ENCODE measurements at places on chromosomes 12 and 14. TPM values are rescaled to one million over a fixed set of nuclear protein-coding genes. Genes with fewer than 3 reads are reported as not detected.

DNA sequence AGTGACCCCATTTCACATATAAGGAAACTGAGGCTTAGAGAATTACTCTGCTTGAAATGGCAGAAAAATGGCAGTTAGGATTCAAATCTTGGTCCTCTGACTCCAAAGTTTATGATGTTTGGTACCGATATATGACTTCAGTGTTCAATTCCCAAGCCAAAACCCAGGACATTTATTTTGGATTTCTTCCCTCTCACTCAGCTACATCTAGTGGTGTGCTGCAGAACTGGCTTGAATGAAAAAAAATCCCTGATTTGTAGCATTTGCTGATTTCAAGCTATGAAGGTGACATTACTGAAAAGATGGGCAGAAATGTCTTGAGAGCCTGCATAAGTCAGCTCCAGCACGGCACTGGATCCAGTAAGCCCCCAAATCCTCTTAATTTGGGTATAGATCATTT, 106.4 kb downstream of the EFCAB11 start:
- DNase-seq: no peak

- DNase-seq: no peak
Observed at GRCh38 chr12:109760930-109761921, 47.6 kb downstream of the FAM222A start.

- DNase-seq: no peak
Observed at GRCh38 chr12:238736-239398, 23.8 kb downstream of the SLC6A13 start.

DNA sequence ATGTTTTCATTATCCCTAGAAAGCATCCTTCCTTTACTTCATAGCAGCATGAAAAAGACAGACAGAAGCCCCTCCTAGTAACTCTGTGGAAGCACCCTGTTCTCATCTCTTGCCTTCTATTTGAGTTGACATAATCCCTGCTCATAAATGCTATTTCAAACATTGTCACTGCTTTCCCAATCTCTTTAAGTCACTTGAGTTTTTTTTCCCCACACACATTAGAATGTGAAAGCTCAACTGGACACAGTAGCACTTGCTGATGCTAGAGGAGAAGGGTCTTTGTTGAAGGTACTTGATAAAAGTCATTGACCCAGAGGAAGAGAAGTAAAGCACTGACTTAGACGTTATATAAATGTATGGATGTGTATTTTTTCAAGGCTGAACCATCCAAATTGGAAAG, 3.0 kb downstream of the E2F7 start:
- no peak for DNase-seq

GRCh38 chr12:104570174-104570907, 113.6 kb downstream of the CHST11 start:
- no peak for DNase-seq

GRCh38 chr12:47545938-47546609, 159.8 kb downstream of the RPAP3 start:
- DNase-seq: no peak

GRCh38 chr14:22803687-22803974, 11.6 kb downstream of the SLC7A7 start:
- DNase-seq: no peak

DNA sequence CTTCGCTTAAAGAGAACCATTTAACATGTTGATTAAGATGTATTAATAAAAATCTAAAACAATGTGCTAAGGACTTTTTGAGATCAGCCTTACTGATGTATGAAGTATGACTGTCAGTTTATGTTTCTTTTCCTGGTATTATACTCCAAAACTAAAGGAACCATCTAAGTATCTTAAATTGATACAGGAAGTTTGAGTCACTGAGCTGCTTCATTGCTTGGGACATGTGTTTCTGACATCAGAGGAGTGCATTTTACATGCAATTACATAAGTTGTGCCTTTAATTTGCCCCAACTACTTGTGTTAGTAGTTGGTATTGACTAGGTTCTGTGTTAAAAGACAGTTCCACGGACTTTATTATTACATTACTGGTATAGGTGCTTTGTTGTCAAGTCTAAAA, 50.9 kb downstream of the PROX2 start:
- DNase-seq: no peak

DNA sequence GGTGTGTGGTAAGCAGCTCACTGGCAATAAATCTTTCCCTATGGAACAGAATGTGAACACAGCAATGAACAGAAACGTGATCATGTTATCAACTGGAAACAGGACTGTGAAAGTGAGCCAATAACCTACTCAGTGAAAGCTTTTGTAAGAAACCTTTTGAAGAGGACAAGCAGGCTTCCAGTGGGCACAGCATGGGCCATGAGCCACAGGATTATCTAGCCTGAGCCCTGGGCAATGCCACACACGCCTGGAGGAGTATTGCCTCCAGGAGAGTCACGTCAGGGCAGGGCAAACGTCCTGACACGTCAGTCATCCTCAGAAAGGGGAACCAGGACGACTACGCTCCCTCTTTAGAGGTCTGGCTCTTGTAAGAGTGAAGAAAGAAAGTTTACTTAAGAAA, 32.3 kb downstream of the NRDE2 start:
- DNase-seq: no peak

DNA sequence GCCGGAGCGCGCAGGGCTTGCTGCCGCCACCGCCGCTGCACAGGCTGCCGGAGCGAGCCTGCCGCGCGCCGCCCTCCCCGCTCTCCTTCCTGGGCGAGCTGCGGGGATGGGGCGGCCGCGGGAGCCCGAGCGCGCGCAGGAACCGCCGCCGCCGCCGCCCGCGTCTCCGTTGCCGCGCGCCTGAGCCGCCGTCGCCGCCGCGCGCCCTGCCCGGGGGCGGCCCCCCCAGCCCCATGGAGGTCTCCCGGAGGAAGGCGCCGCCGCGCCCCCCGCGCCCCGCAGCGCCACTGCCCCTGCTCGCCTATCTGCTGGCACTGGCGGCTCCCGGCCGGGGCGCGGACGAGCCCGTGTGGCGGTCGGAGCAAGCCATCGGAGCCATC, 352 bp downstream of the PLXNC1 start:
- DNase-seq: no peak

GRCh38 chr12:129885287-129885686, 18.5 kb downstream of the TMEM132D start:
- DNase-seq: no peak

DNA sequence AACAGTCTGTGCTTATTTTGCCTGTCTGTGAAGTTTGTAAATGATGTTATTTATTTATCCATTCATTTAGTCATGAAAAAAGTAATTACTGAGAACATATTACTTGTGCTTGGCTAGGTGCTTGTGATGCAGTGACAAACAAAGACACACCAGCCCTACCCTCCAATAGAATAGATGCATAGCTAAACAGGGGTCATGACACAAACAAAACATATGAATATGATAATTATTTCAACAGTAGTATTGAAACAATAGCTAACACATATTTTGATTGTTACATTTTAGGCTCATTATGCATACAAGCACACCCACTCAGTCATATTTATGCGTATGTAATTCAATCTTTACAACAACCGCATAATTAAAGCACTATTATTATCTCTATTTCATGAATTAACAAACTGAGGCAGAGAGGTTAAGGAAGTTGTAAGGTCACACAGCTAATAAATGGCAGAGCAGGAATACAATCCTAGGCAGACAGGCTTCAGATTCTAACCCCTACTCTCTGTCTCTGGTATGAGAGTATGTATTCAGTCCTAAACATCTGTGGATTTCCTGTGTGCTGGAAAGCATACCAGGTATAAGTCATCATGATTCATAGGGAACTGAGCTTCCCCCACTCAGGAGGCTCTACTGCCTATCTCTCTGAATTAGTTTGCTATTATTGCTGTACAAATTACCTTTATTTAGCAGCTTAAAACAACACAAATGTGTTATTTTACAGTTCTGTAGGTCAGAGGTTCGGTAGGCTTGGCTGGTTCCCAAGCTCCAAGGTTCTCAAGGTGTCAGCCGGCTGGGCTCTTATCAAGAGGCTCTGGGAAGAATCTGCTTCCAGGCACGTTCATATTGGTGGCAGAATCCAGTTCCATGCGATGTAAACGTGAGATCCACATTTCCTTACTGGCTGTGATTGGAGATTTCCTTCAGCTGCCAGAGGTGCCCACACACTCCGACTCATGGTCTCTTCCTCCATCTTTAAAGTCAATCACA, 509.4 kb downstream of the GALC start:
- DNase-seq: no peak

GRCh38 chr14:103072595-103073366, 11.2 kb upstream of the LBHD2 start:
- no peak for DNase-seq

DNA sequence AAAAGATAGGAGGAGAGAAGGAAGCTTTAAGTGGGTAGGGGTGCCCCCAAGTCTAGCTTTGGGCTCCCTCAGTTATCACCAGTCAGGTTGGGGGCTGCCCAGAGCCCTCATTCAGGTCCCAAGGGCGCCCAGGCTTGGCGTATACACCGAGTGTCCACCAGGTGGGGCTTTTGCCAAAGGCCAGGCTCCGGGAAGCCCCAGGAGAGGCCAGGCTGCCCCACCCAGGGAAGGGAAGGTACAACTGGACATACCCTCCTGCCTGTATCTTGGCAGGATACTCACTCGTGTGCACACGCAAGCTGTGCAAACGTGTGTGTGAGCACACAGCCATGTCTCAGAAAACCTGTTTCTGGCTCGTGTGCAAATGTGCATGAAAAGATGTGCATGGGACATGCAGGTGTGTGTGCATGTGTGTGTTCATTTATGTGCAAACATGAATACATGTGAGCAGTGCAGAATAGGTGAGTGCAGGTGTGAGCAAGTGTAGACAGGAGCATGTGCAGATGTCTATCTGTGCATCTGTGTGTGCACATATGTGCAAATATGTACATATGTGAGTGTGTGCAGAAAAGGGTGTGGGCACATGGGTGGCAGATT, 103.9 kb upstream of the MYL2 start:
- peak; percentile 8 for DNase-seq

DNA sequence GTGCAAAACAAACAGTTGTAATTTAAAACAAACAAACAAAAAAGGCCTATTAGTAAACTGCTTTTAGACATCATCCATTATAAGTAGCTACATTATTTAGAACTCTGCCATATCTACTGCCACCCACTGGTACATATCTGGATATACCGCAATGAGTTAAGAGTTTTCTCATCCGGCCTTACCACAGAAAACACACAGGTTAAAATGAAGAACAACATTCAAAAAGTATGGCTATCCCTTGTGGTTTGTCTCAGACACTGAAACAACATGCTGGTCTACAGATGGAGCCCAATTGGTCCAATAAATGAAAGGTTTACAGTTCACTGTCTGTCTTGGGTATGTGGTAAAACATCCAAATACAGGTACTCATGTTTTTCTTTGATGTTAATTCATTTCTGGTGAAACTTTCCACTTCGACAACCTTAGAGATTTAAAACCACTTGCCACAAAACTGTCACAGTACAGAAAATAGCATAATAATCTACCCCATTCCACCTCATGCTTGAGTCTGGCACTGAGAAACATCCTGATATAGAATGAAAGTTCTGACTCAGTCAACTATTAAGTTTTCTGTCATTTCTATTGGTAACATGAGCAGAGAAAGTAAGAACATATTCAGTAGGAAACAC, 354.3 kb downstream of the CEP128 start:
- DNase-seq: no peak

DNA sequence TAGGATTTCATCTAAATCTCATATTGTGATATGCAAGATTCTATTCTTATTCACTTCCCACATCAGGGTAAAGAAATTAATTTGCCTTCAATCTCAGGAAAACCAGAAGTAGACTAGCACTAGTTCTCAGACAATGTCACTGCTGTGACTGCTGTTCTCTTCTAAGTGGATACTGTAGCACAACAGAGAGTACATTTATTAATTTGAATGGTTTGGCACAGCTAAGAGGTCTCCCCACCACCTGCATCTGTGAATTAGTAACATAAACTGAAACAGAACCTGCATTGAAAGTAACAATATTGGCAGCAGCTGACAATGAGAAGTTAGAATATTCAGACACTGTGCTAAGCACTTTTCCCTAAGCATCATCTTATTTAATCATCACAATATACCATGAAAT, 253.1 kb downstream of the PDZRN4 start:
- no peak for DNase-seq

GRCh38 chr14:100076606-100077005, 11.4 kb downstream of the EVL start:
- DNase-seq: no peak

- DNase-seq: peak; percentile 51
Observed at GRCh38 chr12:110577864-110578693, 5.0 kb downstream of the PPTC7 start.

- peak; percentile 85 for DNase-seq
Observed at GRCh38 chr12:6278439-6279255, 31.8 kb upstream of the PLEKHG6 start.

GRCh38 chr12:40988824-40989223, 199.3 kb upstream of the PDZRN4 start:
- no peak for DNase-seq

DNA sequence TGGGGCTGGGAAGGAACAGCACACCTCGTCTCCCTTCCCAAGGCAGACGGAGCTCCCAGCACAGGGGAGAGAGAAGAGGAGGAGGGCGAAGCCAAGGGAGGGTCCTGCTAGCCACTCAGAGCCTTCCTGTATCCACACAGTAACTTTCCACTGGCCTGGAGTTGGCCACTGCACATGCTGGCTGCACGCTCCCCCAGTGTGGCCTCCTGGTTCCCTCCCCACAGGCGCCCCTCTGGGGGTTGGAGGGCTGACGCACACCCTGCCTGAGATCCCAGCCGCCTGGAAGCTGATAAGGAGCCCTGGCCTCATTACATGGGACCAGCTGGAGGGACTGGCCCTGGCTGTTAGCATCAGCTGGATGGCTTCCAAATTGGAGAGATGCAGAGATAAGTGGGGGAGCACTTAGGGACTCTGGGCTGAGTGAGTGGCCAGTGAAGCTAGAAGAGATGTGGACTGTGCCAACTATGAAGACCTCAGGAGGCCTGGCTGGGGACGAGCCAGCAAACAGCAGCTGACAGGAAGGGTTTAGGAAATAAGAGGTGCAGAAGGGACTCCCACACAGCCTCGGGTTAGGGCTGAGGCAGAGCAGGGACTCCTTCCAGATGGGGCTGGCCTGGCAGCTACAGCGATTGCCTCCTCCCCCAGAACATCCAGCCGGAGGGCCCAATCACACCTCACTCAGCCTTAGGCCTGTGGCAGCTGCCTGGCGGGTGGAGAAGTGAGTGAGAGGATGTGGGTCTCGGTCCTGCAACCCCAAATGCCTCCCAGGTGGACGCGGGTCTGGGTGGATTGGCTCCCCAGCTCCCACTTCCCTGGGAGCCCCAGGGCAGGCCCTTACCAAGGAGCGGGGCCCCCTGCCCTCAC, 26.3 kb upstream of the BCDIN3D start:
- no peak for DNase-seq

IFT43 gene
- 10.4 TPM for total RNA-seq

PKP2 gene
- total RNA-seq: not detected

IL23A gene
- 40.0 TPM for total RNA-seq

IFI27L2 gene
- total RNA-seq: 33.5 TPM

GPD1 gene
- total RNA-seq: 0.88 TPM

AMHR2 gene
- not detected for total RNA-seq

EPYC gene
- not detected for total RNA-seq

ACADS gene
- 11.1 TPM for total RNA-seq

BIN2 gene
- 40.9 TPM for total RNA-seq

PLEKHD1 gene
- total RNA-seq: not detected

CLEC9A gene
- total RNA-seq: not detected

EMC9 gene
- 28.3 TPM for total RNA-seq

LRRC10 gene
- not detected for total RNA-seq
